ENCODE measurements at places on chromosomes 3 and 15. TPM values are rescaled to one million over a fixed set of nuclear protein-coding genes. Genes with fewer than 3 reads are reported as not detected.

Gene ETFA
- 95.9 TPM for total RNA-seq

Gene ERICH6
- not detected for total RNA-seq

Gene ACTRT3
- total RNA-seq: 6.1 TPM

Gene REC114
- not detected for total RNA-seq

Gene LYZL4
- not detected for total RNA-seq

Gene CYP19A1
- total RNA-seq: not detected

Gene FBLN2
- 0.07 TPM for total RNA-seq

Gene LMOD3
- not detected for total RNA-seq

Gene TRH
- not detected for total RNA-seq

Gene RASGRP1
- total RNA-seq: under 0.01 TPM
